ENCODE measurements at places on chromosomes 1 and 21.

GRCh38 chr1:35452106-35452774, 105.0 kb downstream of the KIAA0319L start:
- DNase-seq: no peak

DNA sequence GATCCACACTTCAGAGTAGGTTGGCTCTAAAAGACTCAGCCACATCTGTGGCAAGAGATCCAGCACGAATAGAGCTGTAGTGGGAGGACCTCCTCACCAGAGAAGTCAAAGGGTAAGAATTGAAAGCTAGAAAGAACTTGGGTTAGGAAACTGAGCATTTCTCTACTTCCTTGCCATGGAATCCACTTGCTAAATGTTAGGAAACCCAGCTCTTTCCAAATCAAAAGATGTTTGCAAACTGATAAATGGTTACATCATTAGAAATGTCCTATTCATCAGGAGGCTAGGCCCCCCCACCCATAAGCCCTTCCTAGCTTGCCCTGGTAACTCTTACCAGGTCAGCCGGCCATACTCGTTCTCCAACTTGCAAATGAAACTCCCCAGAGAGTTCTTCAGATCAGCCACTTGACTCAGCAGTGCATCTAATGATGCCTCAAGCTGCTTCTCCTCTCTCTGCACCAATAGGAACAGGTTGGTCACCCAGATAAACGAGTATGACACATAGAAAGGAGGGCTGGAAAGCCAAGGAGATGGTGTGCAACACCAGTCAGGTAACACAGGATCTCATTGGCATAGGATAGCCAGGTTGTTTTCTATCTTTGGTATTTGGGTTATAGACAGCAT, 1.5 kb downstream of the MED8 start:
- no peak for DNase-seq

- no peak for DNase-seq
Observed at GRCh38 chr1:25148673-25149300, 83.5 kb downstream of the SYF2 start.

- DNase-seq: no peak
Observed at GRCh38 chr1:9186082-9186859, 48.3 kb upstream of the H6PD start.

GRCh38 chr1:86183810-86184209, 27.2 kb upstream of the COL24A1 start:
- no peak for DNase-seq

DNA sequence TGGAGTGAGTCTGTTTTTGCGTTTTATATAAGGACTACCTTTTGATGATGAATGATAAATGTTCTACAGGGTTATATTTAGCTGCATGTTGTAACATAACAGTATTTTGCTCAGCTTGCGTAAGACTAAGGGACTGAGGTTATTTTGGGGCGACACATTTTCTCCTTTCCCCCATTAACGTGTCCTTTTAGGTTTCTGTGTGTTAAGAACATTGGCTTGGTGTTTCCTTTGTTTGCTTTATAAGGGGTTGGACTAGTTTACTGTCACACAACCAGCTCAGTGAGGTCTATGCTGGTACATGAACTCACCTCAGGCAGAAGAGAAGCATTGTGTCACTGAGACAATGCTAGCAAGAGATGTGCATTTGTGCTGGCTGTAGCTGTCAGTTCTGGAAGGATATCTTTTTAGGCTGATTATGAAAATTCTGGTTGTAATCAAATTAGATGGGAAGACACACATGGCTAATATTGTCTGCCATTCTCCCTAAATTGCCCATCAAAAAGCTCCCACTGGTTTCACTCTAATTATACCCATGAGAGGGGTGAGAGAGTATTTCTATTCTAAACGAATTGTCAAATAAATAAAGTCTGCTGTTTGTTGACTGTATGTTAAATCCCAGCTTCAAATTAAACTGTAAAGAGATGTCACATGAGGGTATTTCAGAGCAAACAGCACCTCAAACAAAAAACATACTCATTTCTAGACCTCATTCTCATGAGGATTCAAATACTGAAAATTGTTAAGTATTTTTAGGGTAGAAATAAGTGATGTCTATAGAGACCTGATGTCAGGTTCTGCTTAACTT, 62.6 kb downstream of the CDC14A start:
- no peak for DNase-seq

DNA sequence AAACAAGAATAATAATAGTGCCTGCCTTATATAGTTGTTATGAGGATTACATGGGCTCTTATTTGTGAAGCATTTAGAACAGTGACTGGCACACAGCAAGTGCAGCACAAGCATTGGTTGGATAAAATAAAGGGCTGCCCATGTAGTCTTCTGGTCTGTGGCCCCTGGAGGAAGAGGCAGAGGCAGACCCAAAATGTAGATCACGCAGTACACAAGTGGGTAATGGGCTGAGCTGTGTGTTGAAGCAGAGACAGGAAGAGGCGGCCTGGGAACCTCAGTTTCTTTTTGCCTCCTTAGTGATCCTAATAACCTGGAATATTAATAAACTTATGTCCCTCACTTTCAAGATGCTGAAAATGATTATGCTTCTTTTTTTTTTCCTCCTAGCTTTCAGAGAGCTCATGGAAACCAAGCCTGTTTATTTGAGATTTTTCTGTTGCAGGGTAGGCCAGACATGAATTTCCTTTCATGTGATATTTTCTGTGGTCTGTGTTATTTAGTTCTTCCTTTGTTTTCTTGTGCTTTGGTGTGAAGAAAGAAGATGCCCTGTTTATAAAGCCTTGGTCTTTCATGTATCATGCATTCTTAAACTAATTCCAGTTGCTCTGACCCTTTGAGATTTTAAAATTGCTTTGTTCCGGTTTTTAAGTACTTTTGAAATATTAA, 42.5 kb downstream of the LRRC8D start:
- DNase-seq: no peak

- no peak for DNase-seq
Observed at GRCh38 chr1:185972096-185972850, 238.1 kb downstream of the HMCN1 start.

DNA sequence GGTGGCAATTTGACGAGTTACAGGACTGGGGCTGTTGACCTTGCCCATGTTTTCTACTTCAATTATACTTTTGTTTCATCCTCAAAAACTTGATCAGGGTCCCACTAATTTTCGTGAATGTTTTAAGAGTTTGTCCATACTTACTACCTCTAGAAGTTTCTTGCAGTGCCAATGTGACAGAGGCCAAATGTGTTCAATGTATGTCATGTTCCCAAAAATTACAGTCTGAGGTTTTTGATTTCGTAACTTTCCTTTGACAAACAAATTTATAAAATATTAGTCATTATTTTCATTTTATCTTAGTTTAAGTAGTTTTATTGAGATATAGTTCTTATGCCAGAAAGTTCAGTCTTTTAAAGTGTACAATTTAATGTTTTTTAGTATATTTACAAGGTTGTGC, 15.3 kb downstream of the VPS13D start:
- DNase-seq: no peak
